ENCODE measurements at places on chromosomes 2 and 18. TPM values are rescaled to one million over a fixed set of nuclear protein-coding genes. Genes with fewer than 3 reads are reported as not detected.

DNA sequence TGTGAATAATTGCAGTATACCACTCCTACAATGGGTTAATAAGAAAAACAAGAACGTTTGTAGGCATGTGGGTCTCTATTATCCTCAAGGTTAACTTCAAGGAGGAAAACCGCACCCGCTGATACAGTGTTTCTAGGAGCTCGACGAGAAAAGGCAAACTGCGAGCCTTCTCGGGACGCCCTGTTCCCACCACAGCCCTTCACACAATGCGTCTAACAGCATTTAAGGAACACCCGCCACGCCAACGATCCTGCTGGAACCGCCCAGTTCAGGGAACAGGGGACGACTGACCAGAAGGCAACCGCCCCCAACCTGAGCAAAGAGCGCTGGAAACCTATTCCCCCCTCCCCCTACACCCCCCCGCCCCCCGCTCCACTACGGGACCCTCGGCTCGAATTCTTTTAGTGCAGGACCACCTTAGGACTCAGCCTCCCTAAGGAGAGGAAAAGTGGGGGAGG is 710 bp upstream of the TMSB10 start:
- H3K36me3 ChIP-seq: peaks cover 5% of the 10 kb centered on the region
- no peaks in the 10 kb centered on the region for H3K27me3 ChIP-seq
- H3K4me1 ChIP-seq: peaks cover 19% of the 10 kb centered on the region
- H3K4me3 ChIP-seq: peak overlapping the region; percentile 82
- peak overlapping the region; percentile 92 for H3K27ac ChIP-seq

The HADHA gene
- total RNA-seq: 124 TPM

DNA sequence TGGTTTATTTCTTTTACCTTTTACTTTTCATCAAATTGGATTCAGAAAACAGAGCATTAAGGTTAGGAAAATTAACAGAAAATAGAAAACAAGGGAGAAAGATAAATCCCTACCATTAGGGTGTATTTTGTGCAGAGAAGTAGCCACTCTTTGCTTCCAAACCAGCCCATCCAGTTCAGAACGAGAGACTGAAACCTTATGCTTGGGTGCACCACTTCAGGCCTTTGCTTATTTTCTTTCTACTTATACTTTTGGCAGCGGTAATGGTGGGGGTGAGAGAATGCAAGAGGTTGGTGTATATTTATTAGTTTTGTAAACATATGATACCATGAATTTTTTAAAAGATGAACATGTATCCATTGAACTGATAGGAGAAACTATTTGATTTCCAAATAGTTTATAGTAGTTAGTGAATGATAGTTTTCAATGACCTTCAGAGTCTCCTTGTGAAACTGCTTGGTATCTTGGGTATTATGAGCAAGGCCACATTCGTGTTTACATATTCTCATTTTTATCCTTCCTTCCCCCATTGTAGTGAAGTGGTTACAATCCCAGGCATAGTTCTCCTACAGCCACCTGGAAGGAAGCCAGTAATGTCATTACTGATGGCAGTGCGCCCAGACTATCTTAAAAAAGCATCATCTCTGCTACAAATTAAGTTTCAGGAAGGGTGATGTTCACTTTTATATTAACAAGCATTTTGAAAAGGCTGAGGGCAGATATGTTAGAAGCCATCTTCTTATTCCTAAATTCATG is 60.8 kb downstream of the MFSD6 start:
- peaks cover 54% of the 10 kb centered on the region for H3K4me1 ChIP-seq
- peak overlapping the region; percentile 78 for H3K27ac ChIP-seq
- no peak for DNase-seq
- no peaks in the 10 kb centered on the region for H3K27me3 ChIP-seq
- H3K4me3 ChIP-seq: no peak overlapping the region
- H3K36me3 ChIP-seq: no peaks in the 10 kb centered on the region

- no peaks in the 10 kb centered on the region for H3K27me3 ChIP-seq
- H3K27ac ChIP-seq: no peak overlapping the region
Measured at GRCh38 chr2:241937297-241937696, 67.8 kb downstream of the RTP5 start.

DNA sequence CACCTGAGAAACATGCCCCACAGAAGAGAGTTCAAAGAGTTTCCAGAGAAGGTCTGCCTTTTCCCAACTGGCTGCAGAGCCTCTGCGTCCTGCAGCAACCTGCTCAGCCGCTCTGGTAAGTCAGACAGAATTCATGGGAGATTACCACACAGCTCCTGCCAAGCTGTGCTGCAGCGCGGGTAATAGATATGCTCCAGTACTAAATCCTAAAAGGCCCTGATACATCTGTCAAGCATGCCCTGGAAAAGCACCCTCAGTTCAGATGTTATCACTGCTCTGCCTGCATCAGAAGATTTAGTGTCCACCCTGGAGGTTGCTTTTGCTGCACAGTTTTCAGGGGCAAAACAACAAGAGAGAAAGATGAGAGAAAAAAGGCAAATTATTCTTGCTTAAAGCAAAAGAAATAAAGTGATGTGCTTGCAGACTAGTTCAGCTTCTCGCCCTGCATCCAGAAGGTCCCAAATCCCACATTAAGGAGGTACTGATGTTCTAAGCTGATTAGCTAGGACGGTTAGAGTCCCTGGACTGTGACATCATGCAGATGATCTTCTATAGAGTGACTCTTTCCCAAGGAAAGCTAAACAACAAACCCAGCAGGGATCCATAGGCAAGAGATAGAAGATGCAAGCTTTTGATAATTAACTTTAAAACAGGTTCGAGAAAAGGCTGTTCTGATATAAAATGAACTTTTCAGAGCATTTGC is 488.6 kb downstream of the BCL11A start:
- H3K27me3 ChIP-seq: no peaks in the 10 kb centered on the region
- DNase-seq: no peak
- H3K36me3 ChIP-seq: no peaks in the 10 kb centered on the region
- H3K4me3 ChIP-seq: no peak overlapping the region
- H3K27ac ChIP-seq: no peak overlapping the region
- H3K4me1 ChIP-seq: no peaks in the 10 kb centered on the region

DNA sequence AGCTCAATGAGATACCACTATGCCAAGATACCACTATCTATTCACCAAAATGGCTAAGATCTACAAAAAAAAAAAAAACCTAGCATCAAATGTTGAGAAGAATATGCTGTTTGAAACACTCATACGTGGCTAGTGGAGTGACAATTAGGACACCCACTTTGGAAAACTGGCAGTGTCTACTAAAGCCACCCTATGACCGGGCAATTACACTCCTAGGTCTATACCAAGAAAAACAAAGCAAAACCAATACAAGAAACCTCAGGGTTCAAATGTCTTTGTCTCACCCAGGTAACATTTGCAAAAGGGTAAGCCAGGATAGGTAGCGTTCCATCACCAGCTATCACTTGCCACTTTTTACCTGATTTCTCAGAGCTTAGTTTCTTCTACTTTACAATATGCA is 123.6 kb upstream of the CAB39 start:
- no peaks in the 10 kb centered on the region for H3K36me3 ChIP-seq
- no peak overlapping the region for H3K4me3 ChIP-seq
- H3K27ac ChIP-seq: no peak overlapping the region
- no peaks in the 10 kb centered on the region for H3K27me3 ChIP-seq

DNA sequence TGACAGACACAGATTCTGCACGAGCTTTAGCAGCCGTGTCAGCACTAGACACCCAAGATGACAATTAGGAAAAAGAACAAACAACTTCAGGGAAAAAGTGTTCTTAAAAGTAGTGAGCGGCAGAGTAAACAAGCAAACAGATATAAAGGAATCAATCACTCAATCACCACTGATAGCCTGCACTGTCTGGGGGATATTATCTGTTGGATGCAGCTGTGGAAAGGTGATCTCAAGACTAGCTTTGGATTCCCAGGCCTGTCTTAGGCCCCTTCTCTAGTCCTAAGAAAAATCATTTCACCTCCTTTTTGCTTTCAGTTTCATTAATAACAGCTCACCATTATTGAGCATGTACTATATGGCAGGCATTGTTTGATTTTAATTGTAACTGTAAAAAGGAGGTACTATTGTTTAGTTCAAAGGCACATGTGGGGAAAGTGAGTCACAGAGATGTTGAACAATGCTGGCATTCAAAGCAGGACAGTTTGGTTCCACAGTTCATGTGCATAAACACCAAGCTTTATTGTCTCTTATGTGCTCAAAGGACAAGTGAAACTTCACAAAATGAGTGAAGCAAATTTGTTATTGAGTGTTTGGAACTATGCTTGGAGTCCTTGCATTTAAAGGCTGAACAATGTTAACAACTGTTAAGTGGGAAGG is 147.3 kb upstream of the TCF4 start:
- no peaks in the 10 kb centered on the region for H3K36me3 ChIP-seq
- no peaks in the 10 kb centered on the region for H3K27me3 ChIP-seq
- H3K4me3 ChIP-seq: no peak overlapping the region
- H3K4me1 ChIP-seq: no peaks in the 10 kb centered on the region
- no peak for DNase-seq
- no peak overlapping the region for H3K27ac ChIP-seq

GRCh38 chr2:67841711-67842110 is 221.1 kb downstream of the C1D start:
- peaks cover 5% of the 10 kb centered on the region for H3K4me1 ChIP-seq
- no peaks in the 10 kb centered on the region for H3K27me3 ChIP-seq
- no peak overlapping the region for H3K4me3 ChIP-seq
- DNase-seq: no peak

DNA sequence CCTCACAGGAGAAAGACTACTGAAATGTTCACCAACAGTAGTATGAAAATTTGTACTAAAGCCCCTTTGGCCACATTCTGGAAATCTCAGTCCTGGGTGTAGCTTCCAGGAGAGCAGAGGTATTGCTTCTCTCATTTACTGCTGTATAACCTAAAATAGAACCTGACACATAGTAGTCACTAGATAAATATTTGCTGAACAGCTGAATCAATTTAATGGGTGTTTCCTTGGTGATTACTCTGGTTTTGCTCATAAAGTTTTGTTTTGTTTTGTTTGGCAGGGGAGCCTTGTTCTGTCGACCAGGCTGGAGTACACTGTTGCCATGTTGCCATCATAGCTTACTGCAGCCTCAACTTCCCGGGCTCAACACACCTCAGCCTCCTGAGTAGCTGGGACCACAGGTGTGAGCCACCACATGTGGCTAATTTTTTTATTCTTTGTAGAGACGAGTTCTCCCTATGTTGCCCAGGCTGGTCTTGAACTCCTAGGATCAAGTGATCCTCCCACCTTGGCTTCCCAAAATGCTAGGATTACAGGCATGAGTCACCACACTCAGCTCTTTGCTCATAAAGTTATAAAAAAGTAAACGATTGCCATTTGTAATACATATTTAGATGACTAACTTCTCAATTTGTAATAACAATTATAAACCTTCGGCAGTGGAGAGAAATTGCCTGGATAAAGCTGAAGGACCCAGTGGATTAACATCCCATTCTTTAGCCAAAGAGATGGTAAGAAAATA is 11.5 kb upstream of the PARD3B start:
- DNase-seq: no peak
- H3K36me3 ChIP-seq: no peaks in the 10 kb centered on the region
- H3K4me3 ChIP-seq: no peak overlapping the region
- H3K4me1 ChIP-seq: no peaks in the 10 kb centered on the region
- H3K27me3 ChIP-seq: no peaks in the 10 kb centered on the region

DNA sequence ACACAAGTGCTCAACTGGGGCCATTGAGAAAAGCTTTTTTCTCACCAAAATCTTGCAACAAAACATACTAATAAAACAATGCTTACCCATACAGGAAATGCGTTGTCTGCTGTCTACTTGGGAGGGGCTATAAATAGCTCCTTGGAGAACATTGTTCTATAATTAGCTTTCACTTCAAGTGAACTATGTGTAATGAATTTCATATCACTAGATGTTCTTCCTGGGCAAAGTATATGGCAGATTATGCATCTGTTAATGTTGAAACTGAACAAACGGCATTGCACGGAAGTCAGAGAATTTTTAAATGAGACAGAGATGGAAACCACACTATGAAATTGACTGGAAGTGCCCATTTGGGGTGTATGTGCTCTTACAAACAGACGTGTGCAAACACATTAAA is 6.4 kb upstream of the NPAS2 start:
- peaks cover 5% of the 10 kb centered on the region for H3K4me1 ChIP-seq
- H3K27ac ChIP-seq: no peak overlapping the region
- no peaks in the 10 kb centered on the region for H3K36me3 ChIP-seq
- H3K27me3 ChIP-seq: no peaks in the 10 kb centered on the region

DNA sequence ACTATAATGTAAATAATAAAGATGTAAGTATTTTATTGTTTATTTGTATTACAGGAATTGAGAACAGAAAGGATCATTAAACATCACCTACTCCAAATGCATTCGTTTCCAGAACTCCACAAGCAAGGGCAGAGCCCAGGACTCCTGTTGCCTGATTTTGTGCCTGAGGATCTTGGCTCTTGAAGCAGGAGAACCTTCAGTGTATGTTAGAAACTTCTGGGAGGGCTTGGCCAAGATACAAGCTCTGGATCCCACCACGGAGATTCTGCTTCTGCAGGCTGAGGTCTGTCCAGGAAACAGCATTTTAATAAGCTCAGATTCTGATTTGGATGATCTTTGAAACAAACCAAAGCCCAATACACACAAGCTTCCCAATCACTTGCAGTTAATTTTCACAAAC is 142.4 kb upstream of the SOX11 start:
- no peaks in the 10 kb centered on the region for H3K36me3 ChIP-seq
- no peak overlapping the region for H3K27ac ChIP-seq
- H3K4me1 ChIP-seq: no peaks in the 10 kb centered on the region
- DNase-seq: no peak

GRCh38 chr18:79513381-79514081 is 117.8 kb downstream of the NFATC1 start:
- peak; percentile 60 for DNase-seq
- H3K4me3 ChIP-seq: no peak overlapping the region
- no peak overlapping the region for H3K27ac ChIP-seq
- no peaks in the 10 kb centered on the region for H3K36me3 ChIP-seq
- H3K27me3 ChIP-seq: no peaks in the 10 kb centered on the region
- H3K4me1 ChIP-seq: no peaks in the 10 kb centered on the region

The IL36RN gene
- 0.25 TPM for total RNA-seq

- H3K4me3 ChIP-seq: no peak overlapping the region
- no peaks in the 10 kb centered on the region for H3K36me3 ChIP-seq
- no peaks in the 10 kb centered on the region for H3K27me3 ChIP-seq
- DNase-seq: no peak
- no peak overlapping the region for H3K27ac ChIP-seq
Measured at GRCh38 chr18:39480494-39481195, 1915.0 kb upstream of the CELF4 start.

DNA sequence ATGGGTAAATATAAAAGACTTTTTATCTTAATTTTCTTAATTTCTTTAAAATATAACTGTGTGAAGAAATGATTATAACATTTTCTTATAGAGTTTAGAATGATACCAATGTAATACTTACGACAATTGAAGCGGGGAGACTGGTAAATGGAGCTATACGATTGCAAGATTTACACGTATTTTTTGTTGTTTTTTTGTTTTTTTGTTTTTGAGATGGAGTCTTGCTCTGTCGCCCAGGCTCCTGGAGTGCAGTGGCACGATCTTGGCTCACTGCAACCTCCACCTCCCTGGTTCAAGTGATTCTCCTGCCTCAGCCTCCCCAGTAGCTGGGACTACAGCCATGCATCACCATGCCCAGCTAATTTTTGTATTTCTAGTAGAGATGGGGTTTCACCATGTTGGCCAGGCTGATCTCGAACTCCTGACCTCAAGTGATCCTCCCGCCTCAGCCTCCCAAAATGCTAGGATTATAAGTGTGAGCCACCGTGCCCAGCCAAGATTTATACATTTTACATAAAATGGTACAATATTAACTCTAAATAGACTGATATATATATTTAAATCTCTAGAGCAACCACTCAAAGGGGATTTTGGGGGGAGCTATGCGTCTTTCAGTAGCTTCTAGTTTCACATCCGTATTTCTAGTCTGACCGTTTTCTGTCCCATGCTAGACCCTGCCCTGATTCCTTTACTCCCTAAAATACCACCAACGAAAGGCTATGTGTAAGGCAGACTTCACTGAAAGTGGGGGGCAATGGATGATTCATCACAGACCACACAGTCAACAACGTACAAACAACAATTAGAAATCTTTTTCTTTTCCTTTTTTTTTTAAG is 28.2 kb upstream of the ATG16L1 start:
- H3K27me3 ChIP-seq: no peaks in the 10 kb centered on the region
- no peaks in the 10 kb centered on the region for H3K4me1 ChIP-seq
- no peak overlapping the region for H3K27ac ChIP-seq

The C2orf92 gene
- total RNA-seq: 11.0 TPM
